ENCODE measurements at places on chromosomes 2 and 18.
A peak's percentile ranks its signal among the peaks of the same experiment; 100 is the strongest.

DNA sequence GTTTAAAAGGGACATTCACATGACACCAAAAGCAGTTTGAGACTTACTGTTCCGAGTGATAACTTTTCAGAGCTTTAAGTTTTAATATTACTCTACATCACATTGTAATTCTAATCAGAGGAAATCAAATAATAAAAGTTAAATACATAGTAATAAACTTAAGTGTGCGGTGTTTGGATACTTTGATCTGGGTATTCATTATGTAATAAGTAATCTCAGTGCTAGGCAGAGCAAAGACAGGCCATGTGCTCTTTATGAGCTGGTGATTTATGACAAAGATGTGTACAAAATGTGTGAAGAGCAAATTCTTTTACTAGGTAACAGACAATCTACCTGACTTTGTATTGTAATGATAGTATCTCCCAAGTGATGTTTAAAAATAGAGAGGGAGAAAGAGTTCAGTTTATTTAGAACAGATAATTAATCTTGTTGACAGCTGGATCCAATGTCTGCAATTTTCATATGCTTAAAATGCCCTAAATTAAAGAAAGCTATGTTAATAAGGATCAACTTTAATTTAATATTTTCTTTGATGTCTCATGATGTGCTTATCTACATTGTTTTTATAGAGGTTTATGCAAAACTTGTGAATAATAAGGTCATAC, 4.4 kb downstream of the CFAP221 start:
- no peak for DNase-seq

DNA sequence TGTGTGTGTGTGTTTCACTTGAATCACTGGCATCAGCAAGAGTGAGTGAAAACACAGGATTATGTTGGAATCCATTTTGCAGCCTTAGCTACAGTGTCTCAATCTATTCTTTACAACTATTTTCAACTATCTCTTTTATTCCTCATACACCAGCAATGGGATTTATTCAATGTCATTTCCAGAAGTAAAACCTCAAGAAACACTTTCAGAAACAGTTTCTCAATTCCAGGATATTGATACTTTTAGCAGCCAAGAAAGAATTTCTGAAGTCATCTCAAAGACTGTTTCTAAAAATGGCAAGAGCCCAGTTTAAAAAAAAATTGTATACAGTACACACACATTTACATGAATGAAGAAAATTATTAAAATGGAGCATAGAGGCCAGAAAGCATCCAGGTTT, 171.6 kb downstream of the FIGN start:
- DNase-seq: no peak

GRCh38 chr2:14633061-14633460, 544 bp downstream of the LRATD1 start:
- DNase-seq: no peak

DNA sequence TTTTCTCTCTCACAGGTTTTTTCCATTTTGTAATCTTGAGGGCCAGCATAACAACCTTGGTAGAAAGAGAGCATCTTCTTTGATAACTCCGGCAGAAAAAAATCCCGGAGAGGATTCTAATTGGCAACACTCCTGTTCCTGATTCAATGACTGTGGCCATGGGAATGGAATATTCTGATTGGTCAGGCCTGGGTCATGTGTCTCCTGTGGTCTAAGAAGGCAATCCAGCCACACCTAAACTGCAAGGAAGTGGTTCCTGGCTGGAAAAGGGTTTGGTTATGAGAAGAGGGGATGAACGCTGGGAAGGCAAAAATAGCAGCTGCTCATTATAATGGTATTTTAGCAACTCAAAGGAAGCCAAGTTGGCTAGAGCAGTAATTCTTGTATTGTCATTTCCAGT, 24.8 kb upstream of the ZNF638 start:
- no peak for DNase-seq

GRCh38 chr2:44943031-44943692, 1.7 kb downstream of the SIX3 start:
- no peak for DNase-seq

GRCh38 chr18:45802814-45803492, 22.5 kb upstream of the SIGLEC15 start:
- DNase-seq: no peak

- no peak for DNase-seq
Measured at GRCh38 chr2:109348671-109349502, 219.9 kb downstream of the SH3RF3 start.

GRCh38 chr18:58520969-58521368, 107.9 kb downstream of the ALPK2 start:
- no peak for DNase-seq

DNA sequence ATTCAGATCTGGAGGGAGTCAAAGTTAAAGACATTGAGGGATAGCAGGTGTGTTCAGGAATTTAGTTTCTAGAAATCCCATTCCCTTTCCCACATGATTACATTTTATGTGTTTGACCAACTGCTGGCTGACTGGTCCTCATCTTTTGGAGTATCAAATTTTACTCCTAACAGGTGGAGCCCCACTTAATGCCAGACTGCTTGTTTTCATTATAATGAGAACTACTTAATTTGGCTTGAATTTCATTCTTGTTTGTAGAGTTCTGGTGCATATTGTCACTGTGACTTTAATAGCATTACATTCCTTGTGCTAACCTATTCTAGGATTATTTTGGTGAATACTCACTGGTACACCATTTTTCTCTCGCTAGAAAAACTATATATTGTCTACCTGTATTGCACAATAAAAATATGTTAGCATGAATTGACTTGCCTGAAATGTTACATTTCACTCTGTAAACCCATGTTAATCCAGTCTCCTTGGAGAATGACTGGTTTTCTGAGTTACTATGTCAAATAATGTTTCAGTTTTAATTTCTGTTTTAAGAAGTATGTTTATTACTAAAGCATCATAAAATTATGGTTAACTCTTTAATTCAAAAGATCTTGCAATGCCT, 98.2 kb downstream of the TANC1 start:
- DNase-seq: no peak

GRCh38 chr2:148674063-148675020, 29.8 kb downstream of the EPC2 start:
- DNase-seq: peak; percentile 16

DNA sequence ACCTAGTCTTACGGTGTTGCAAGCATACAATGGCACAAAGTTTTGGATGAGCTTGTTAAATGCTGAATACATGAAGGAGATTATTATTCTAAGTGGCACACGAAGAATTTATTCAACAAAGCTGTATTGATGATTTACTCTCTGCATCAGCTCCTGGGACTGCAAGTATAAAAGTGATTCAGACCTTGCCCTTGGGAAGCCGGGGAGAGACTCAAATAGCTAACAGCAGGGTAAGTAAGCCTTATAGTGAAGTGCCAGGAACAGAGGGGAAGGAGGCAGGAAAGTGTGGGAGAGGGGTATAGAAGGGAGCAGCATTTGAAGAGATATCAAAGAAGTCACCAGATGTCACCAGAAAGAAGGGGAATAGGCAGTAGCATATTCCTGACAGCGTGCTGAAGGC, 115.4 kb downstream of the MCFD2 start:
- DNase-seq: no peak

DNA sequence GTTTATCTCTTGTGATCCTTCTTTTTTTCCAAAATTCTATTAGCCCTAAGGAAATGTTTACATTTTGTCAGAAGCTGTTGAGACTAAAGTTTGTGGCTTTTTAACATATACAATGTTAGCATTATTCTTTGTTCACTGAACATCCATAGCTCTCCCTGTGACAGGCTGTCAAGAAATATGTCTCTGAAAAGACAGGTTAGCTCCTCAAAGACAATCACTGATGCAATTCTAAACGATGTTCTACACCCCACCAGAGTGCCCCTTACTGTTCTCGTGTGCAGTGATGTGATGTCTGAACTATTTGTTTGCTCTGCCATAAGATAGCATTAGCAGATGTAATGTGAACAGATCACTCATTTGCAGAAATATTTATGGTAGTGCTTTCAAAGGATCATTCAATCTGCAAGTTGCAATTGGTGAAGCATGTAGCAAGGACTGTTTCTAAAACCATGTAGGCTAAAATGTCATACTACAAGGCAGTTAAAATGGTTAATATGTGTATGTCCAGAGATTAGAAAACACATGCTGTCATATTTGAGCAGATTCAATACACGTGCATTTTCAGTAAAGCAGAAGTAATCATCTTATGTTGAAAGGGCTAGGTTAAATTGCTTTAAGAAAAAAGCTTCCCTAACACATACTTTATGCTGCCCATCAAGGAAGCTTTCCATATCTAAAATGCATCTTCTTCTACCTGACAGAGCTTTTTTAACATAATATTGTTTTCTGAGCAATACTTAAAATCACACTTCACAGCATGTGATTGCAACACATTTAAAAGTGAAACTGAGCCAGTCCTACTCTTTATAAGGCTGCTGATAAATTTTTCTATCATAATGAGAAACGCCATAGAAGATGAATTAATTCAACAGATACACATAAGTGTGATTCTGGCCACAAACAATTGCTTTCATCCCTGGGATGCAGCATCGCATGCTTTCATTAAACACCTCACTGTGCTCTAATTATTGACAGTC, 285.7 kb upstream of the UBE2E3 start:
- no peak for DNase-seq

- DNase-seq: no peak
Measured at GRCh38 chr18:34397286-34397896, 172.7 kb upstream of the NOL4 start.

DNA sequence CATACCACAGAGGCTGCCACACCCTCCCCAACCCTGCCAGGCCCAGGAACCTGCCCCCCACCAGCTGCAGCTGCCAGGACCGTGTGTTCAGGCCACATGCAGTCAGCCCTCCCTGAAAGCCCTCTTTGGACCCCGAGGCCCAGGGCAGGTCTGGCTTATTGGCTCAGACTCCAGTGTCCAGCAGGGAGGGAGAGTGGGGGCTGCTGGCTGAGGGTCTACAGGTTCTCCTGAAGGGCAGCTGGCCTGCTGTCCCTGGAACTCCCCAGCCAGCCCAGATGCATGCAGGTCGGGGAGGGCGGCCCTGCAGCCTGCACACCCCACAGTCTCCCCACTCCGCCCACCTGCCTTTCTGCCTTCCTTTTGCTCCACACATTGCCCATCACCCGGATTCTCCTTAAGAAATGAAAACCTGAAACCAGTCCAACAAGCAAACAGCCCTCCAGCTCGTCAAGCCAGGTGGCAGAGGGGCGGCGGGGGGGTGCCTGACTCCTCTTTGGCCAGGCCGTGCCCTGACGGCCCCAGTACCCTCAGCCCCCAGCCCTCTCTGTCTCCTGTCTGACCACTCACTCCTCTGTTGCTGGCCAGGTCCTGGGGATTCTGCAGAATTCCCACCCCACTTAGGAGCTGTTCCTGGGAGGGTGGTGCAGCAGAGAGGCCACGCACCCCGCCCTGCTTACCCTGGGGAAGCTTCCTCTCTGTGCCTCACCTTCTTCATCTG, 18.0 kb downstream of the GPR35 start:
- no peak for DNase-seq

- no peak for DNase-seq
Measured at GRCh38 chr2:189060096-189060642, 86.0 kb downstream of the COL3A1 start.

GRCh38 chr2:229620759-229621158, 93.6 kb downstream of the DNER start:
- no peak for DNase-seq

DNA sequence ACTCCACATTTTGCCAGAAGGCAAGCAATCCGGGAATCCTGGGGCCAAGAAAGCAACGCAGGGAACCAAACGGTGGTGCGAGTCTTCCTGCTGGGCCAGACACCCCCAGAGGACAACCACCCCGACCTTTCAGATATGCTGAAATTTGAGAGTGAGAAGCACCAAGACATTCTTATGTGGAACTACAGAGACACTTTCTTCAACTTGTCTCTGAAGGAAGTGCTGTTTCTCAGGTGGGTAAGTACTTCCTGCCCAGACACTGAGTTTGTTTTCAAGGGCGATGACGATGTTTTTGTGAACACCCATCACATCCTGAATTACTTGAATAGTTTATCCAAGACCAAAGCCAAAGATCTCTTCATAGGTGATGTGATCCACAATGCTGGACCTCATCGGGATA, 26.8 kb downstream of the B3GNT2 start:
- DNase-seq: no peak

GRCh38 chr18:48065601-48065995, 135.1 kb upstream of the SMAD2 start:
- no peak for DNase-seq

DNA sequence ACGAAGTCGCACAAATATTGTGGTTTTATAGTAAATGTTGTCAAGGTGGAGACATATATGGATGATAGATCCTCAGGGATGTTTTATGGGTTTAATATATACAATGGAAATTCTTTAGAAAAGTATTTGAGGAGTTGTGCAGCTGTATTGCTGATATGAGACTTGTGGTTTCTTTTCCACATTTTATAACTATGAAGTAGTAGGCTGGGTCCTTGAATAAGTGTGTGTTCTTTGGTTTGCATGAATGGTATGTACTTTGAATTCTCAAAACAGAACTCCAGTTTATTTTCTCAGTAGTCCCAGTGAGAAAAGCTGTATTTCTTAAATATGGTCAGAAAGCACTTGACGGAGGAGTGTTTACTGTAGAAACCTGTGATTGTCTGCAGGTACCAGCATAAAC, 42.4 kb downstream of the PLCL1 start:
- DNase-seq: no peak

DNA sequence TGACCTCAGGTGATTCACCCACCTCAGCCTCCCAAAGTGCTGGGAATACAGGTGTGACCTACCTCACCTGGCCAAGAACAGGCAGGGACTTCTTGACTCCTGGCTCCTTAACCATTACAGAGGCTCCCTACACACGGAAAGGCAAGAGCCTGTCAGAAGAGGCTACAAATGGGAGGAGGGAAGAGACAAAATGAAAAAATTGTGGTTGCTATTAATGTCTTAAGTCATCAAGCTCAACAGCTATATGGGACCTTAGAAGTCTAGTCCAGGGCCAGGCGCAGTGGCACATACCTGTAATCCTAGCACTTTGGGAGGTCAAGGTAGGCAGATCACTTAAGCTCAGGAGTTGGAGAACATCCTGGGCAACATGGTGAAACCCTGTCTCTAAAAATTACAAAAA, 11.5 kb upstream of the FAM124B start:
- no peak for DNase-seq

DNA sequence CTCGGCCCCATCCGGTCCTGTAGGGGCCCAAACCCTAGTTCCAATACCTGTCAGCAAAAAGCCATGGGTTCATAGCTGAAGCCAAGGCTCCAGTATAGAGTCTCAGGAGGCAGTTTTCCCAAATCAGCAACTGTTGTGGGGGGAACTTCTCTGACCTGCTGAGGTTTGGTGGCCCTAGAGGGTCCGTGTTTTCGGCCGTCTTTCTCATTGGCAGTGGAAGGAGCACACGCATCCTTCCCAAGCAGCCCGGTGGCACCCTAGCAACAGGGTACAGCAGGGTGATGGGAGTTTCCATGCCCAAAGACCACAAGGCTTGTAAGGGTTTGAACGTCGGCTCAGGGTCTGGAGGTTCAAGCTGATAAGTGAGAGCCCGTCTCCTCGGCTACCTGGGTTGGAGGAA, 6.6 kb downstream of the FOSL2 start:
- DNase-seq: no peak

Measured in NCI-H1105 (cell line).